Ammon's horn (tissue), 1 donor: ENCODE measurements at places on chromosomes 2 and 18.

GRCh38 chr2:223082706-223083105 lies 30.7 kb downstream of the KCNE4 start:
- DNase-seq: no peak

GRCh38 chr18:73316513-73316912 lies 448.7 kb upstream of the NETO1 start:
- DNase-seq: no peak

DNA sequence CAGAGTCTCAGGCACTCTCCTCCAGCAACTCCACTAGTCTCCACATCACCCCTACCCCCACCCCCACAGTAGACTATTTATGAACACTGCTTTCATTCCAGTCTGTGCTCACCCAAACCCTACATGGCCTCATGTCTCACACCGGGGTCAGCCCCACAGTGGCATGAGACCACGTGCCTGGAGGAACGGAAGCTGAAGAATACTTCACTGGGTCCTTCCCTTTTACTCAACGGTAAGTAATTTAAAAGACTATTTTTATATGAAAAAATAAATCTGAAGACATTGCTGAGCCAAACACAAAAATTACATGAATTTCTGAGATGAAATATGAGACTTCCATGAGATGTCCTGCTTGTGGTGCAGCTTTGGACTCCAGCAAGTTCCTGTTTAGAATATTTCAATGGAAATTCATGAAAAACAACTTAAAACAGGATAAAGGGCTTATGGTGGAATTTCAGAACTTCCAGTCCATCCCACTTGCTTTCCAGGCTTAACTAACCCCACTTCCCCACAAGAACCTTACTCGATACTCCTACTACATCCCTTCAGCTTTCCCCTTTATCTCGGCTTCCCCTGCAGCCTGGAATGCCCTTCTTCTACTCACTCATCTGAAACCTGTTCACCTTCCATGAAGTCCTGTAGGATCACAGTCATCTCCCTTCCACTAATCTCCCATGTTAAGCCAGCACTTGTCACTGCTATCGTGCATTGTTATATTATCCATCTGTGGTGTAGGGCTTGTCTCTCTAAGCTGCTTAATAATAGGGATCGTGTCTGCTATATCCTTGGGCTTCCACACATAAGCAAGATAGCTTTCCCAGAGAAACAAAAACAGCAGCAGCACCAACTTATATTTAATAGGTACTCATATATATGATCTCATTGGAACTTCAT lies 47.9 kb downstream of the SLC14A1 start:
- DNase-seq: no peak

GRCh38 chr2:75142081-75142480 lies 57.2 kb downstream of the TACR1 start:
- DNase-seq: no peak

GRCh38 chr2:220847006-220847405 lies 725.1 kb downstream of the EPHA4 start:
- no peak for DNase-seq

- DNase-seq: no peak
These were observed 56.9 kb upstream of the NFU1 start for GRCh38 chr2:69494126-69494525.

GRCh38 chr2:118403658-118404451 lies 315.6 kb downstream of the INSIG2 start:
- DNase-seq: no peak
